Activated CD8-positive, alpha-beta memory T cell treated with anti-CD3 and anti-CD28 coated beads for 1 hour (primary cell): ENCODE measurements at places on chromosomes 4 and X.

GRCh38 chr4:5044341-5044740, 6.9 kb upstream of the STK32B start:
- no peak for DNase-seq

DNA sequence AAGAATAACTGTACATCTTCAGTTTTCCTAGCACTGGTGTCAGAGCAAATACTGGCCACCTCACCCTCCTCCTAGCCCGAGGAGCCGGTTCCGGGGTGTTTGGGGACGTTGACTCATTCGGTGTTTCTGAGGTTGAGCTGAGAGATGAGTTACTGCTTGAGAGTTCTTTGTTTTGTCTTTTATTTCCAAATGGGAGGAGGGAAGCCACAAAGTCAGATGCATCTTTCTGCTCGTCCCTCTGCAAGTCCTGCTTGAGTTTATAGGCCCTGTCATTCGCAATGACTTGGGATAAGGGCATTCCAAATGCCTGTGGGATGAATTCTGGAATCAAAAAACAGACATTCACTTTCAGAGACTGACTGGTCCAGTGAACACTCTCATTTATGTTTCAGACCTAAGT, 77.5 kb downstream of the HCCS start:
- no peak for DNase-seq

GRCh38 chr4:63393544-63393943, 1015.7 kb downstream of the TECRL start:
- DNase-seq = no peak

DNA sequence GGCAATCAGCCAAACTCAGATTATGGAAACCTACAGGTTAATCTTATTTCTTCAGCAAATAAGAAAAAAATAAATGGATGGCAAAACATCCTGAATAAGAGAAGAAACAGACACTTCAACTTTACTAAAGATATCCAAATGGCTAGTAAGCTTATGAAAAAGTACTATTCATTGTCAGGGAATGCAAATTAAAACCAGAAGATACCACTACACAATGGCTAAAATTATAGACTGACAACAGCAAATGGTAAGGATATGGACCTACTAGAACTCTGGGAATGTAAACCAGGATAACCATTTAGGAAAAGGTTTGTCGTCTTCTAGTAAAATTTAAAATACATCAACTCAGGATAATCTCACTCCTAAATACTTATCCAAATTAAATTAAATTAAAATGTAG, 24.3 kb downstream of the GRSF1 start:
- no peak for DNase-seq

DNA sequence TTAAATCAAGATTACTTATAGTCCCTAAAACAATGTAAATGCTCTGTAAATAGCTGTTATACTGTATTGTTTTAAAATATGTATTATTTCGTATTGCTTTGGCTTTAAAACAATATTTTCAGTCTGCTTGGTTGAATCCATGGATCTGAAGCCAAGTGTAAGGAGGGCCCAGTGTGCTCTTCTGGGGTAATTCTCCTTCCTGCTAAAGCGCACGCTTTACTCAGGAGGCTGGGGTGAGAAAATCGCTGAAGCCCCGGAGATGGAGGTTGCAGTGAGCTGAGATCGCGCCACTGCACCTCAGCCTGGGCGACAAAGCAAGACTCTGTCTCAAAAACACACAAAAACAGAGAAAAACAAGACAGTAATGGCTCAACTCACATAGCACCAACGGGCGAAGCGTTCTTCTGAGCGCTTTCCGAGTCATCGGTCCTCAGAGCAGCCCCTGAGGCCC, 391 bp upstream of the IDUA start:
- no peak for DNase-seq

GRCh38 chr4:187433141-187433540, 562.4 kb upstream of the ZFP42 start:
- no peak for DNase-seq

- no peak for DNase-seq
Observed at GRCh38 chrX:130952266-130953043, 49.4 kb upstream of the ENOX2 start.

GRCh38 chrX:127038065-127038464, 218.5 kb downstream of the PRR32 start:
- no peak for DNase-seq

- DNase-seq = no peak
Observed at GRCh38 chrX:152907084-152907651, 9.3 kb downstream of the ZNF185 start.

- DNase-seq = no peak
Observed at GRCh38 chr4:152094970-152095700, 334.3 kb upstream of the GATB start.

GRCh38 chr4:75821216-75821615, 81.0 kb downstream of the PPEF2 start:
- no peak for DNase-seq

DNA sequence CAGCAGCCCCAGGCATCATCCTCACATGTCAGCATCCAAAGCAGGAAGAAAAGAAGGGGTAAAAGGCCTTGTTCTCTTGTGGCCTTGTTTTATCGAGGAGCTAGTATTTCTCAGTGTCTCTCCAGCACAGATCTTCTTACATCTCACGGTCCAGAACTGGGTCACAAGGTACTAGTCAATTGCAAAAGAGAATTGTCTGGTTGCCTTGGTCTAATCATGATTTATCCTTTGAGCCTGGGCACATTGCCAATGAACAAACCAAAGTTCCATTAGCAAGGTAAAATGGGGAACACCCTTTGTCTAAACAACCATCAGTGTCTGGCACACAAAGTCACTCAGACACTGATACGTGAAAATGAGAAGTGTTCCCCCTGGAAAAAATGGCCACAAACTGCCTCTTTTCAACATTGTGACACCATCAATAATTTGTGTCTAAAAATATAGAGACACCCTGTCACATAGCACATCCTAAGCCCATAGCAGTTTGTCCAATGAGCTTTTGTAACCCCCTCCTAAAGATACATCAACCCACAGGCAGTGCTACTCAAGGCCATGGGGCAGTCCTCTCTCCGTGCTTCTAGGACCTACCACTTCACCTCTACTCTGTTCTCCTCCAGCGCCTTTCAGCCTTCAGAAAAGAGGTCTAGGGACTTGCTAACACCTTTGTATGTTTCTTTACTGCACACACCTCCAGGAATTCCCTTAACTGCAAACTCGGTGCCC, 534.4 kb downstream of the MID1IP1 start:
- no peak for DNase-seq

DNA sequence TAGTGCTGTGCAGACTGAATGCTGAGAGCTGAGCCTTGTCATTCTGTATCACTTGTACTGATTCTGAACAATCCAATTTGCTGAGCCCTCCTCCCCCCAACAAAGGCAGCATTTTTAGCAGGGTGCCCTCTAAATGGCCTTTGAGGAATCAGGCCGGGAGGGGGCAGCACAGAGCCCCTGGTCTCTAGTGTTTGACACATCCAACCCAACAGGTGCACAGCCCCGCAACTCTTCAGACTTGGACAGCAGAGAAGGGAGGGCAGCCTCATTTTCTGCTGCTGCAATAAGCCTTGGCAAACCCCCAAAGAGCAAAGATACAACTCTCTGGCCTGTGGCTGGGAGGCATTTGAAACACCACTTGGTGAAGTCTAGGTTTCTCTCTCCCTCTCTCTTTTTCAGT, 3.4 kb downstream of the ATP1B4 start:
- peak; percentile 10 for DNase-seq

- DNase-seq = no peak
Observed at GRCh38 chr4:2804973-2805501, 12.2 kb downstream of the SH3BP2 start.

DNA sequence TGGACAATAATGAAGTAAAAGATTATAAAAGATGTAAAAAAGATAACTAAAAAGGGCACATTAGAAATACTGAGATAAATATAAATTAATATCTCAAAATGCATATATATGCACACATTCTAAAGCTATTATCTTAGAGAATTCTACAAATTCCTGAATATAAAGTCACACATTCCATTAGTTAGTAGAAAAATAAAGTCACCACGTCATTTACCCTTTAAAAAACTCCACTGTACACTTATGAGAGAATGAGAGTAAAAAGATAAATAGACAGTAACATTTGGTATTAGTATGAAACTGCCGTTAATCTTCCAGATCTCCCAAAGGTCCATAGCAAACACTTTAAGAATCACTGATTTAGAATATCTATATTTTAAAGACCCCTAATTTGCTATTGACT, 67.2 kb upstream of the IL15 start:
- no peak for DNase-seq

DNA sequence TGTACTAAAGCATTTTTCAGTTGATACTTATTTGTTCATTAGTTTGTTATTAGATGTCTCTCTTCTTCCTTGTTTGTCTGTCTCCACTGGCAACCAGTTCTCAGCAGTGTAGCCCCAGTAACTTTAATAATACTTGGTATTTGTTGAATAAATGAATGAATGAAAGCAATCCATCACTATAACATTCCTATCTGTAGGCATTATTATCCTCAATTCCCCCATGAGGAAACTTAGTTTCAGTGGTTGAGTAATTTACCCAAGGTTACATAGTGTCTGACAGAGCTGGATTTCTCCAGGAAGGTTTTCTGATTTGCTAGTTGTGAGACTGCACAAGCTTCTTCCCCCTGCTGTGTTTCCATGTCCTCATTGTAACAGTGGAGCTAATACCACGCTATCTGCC, 27.8 kb upstream of the MAOB start:
- DNase-seq = no peak

GRCh38 chr4:114161809-114162208, 182.4 kb upstream of the ARSJ start:
- no peak for DNase-seq

DNA sequence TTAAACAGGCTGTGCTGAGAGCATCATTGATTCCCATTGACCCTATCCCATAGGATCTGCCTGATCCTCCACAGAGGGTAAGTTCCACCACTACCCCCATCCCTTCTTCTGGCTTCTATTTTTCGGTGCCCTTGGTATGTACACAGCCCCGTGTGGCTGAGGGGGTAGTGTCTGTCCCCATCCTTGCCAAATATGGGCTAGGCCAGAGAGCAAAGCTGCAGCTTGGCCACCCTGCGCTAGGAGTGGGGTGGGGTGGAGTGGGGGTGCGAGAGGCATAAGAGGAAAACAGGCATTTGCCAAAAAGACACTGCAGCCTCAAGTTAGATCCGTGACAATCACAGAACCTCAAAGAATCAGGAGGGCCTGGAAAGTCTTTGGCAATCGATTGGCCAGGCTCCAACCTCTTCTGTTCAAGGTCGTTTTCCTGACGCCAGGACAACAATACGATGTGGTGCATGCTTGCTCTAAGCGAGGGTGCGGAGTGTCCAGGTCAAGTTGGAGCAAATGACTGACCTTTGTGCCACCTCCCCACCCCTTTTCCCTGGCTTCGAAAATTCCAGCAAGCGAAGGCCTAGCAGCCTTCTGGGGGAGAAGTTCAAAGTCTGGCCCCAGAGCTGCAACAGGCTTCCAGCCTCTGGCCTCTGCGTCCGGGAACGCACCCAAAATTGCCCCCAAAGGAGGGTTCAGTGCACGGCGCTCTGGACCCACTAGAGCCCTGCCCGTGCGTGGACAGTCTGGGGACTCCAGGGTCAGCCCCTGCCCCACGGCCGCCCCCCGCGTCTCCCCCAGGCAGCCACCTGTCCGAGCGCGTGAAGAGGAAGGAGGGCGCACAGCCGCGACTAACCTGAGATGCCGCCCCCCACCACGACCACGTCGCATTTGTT, 598 bp downstream of the MAOB start:
- no peak for DNase-seq

DNA sequence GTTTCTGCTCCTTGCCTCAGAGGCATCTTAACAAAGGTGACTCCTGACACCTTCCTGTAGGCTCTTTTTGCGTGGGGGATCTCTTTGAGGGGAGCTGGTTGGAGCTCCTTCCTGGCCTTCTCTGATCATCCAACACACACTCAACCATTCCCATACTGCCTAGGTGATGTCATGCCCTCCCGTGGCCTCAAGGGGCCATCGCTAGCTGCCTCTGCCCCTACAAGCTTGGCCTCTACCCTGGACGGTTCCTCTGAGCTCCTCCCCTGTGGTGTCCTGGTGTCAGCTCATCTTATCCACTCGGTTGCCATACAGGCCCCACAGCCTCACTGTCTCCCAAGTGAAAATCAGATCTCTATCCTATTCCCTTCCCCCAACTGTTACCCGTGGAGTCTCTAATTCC, 13.7 kb upstream of the ZNF185 start:
- no peak for DNase-seq

- DNase-seq = no peak
Observed at GRCh38 chrX:154712781-154713740, 37.8 kb downstream of the GAB3 start.

GRCh38 chr4:80927420-80927819, 103.1 kb upstream of the BMP3 start:
- DNase-seq = no peak

DNA sequence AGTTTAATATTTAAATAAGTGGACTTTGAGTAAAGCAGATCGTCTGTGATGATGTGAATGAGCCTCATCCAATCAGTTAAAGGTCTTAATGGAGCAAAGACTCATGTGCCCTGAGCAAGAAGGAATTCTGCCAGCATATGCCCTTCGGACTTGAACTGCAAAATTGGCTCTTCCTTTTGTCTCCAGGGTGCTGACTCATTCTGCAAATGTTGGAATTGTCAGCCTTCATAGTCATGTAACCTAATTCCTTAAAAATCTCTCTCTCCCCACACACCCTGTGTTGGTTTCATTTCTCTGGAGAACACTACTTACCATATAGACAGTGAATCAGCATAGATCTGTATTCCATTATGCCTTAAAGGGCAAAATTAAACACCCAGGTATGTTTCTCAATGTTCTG, 609.8 kb upstream of the GALNTL6 start:
- no peak for DNase-seq

GRCh38 chr4:48967101-48967500, 19.0 kb upstream of the CWH43 start:
- DNase-seq = no peak

DNA sequence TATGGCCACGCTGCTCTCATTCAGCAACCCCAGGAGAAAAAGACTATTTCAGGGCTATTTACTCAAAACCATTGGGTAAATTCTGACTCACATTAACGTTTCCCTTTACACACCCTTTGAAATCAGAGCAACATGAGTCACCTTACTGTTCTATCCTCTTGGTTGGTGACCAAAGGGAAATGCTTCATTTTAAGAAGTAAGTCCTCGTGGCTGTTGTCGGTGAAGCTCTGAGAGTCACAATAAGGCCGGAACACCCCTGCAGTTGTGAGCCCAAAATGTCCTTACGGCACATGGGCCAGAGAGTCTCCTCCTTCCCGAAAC, 56.3 kb upstream of the SPRY1 start:
- DNase-seq = no peak

DNA sequence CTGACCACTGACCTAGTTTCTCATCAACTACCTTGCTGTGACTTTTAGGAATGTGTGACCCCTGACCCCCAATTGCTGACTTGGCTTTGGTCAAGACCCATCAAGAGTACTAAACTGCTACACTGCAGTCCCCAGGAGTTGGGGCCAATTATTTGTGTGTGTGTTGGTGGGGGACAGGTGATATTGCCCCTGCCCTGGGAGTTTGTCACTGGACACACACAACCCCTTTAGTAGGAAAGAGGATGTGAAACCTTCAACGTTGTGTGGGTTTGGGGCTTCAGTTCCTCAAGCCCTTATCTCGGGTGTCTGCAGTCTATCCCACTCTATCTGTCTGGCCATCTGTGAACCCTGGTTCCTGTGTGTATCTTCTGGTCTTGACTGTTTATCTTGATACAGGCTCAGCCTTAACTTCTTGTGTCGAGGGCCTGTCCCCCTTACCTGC, 6.5 kb downstream of the SASH3 start:
- no peak for DNase-seq

- DNase-seq = no peak
Observed at GRCh38 chrX:133477986-133478385, 62.7 kb upstream of the GPC4 start.

GRCh38 chr4:21507439-21507838, 441.1 kb downstream of the KCNIP4 start:
- DNase-seq = no peak

GRCh38 chrX:43345166-43345565, 310.9 kb upstream of the MAOA start:
- DNase-seq = no peak
